ENCODE measurements at places on chromosomes 2 and 18. TPM values are rescaled to one million over a fixed set of nuclear protein-coding genes. Genes with fewer than 3 reads are reported as not detected.

Gene ACTR1B
- 69.0 TPM for total RNA-seq

Gene ZNF2
- total RNA-seq = 7.2 TPM

Gene PREB
- total RNA-seq = 46.0 TPM

Gene POTEC
- total RNA-seq = not detected

Gene MZT2A
- total RNA-seq = 72.6 TPM

Gene ABHD1
- 1.5 TPM for total RNA-seq

Gene C2orf80
- total RNA-seq = not detected

Gene ALMS1
- 33.1 TPM for total RNA-seq

Gene EDAR
- total RNA-seq = not detected

DNA sequence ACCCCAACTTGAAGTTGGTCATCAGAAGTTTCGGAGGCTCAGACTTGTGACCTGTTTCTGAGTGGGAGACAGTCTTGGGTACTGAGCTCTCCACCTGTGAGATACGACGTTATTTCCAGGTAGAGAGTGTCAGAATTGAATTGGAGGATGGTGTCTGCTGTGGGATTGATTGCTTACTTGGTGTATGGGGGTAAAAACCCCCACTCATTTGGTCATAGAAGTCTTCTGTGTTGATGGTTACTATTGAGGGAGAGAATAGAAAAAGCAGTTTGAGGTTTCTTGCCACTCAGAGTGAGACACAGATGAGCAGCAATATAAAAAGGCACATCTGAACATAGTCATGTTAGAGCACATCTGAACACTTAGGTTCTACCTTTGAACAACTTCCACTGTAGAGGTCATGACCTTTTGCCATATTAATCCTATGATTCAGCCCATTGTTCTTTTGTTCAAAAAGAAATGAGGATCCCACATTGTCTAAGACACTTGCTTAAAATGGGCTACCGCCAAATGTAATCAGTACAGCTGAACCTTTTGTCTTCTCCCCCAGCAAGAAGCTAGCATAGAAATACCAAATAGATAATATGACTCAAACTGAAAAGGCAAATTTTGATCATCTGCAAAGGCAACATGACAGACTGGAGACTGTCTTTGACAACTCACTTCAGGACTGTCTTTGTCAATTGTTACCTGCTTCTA lies 73.3 kb downstream of the NAB1 start:
- DNase-seq = no peak

DNA sequence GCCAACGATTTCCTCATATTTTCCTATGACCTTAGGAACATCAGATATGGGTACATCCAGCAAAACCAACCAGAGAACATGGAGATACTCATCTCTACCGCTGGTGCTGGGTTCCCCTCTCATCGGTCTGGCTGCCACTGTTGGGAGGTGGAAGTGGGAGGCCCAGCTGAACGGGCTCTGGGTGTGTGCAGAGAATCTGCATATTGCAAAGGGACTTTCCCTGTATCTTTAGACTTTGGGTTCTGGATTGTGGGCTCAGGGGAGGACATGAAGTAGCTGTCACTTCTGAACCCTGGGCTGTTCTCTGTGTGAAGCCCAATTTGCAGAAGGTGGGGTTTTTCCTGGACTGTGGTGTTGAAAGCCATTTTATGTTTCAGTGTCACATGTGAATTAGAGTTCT lies 30.0 kb downstream of the RAPGEF4 start:
- no peak for DNase-seq

DNA sequence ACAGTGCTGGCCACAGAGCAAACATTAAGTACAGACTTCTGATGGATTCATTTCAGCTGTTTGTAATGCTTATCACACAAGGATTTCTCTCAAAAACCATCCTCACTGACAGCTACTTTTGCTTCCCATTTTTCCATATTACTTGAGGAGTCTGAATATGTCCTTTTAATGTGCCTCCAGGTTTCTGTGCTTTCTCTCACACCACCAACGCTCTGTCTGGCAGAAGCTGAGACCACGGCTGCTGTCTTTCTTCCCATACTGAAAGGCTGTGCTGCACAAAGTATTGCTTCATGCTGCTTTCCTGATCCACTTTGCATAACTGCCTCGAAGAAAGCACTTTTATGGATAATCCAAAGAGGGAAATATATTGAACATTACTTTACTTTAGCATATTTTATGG lies 312.1 kb upstream of the ZEB2 start:
- DNase-seq = no peak

- DNase-seq = no peak
These were observed 87.9 kb downstream of the PIGN start for GRCh38 chr18:62098960-62099359.

DNA sequence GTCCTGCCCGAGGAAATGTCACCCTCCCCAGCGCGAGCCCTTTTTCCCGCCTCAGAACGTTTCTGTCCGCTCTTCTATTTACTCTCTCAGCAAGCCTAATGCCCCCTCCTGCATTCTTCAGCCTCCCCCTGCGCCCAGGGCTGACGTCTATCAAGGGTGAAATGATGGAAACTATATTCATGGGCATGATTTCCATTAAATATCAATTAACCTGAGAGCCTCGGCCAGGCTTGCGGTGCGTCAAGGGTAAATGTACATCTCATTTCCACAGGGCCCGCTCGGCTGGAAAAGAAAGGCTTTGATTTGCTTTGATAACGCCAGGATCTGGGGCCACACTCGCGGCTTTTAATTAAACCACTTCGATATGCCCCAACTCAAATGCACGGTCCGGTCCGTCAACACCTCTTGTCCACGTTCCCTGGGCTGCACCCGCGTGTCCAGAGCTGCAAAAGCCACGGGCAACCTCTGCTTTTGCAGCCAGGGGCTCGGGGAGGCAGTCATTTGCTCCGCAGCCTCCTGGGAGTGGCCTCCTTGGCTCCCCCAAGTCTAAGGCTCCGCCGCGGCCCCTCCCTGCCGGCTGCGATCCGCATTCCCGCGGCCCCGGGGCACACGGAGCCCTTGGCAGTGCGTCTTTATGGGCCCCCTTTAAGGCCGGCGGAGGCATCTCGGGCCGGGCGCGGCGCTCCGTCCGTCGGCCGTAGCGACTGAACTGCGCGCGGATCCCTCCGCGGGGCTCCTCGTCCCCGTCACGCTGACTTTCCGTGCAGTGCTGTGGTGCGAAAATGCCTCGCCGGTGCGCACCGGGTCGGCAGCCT lies at the start of gene HOXD8:
Gene HOXD8, plus strand, starts transcription at position 724 of the 815 bp plus-strand sequence. CDS start 662 bp downstream, outside the sequence.
- DNase-seq = no peak

DNA sequence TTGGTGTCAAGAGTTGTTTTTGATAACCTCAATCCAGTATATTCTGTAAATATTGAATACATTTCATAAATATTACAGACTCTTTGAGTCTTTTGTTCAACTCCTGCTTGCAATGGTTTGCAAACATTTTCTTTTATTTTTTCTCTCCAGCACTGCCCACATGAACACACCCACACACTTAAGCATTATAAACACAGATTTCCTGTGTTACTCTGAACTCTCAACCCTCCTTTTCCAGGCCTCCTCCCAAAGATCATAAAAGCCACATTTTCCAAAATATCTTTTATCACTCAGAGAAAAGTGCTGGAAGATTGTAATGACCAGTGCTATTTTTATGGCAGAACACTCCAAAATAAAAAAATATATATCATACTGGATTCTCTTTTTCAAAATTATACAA lies 20.5 kb downstream of the ARHGAP25 start:
- no peak for DNase-seq

DNA sequence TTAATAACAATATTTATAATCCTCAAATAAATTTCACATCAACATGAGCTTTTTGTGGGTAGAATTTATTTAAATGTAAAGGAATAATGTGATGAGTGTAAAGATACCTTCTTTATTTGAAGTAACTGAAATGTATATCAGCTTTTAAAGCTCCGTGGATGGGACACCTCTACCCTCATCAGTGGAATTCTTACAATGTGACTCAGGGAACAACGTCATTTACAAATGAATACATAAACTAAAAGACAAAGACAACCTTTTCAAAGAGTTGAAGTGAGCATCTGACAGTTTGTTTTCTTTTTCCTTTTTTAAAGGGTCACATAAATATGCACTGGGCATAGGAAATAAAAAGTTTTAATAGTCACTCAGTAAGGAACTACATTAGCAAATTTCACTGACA lies 1127.0 kb upstream of the CRIM1 start:
- no peak for DNase-seq

DNA sequence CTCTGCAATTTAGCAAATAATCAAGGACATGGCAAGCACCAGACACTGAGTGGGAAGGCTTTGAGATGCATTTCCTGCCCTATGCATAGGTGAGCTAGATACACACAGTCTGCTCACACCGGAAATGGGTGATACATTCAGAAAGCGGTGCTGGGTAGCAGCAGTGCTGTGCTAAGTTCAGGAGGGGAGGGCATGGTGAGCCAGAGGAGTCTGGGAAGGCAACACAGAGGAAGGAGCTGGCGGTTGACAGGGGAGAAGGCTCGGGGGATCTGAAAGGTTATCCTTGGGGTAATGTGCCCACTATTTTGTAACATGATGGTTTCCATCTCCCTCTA lies 57.4 kb upstream of the EPAS1 start:
- DNase-seq = no peak

DNA sequence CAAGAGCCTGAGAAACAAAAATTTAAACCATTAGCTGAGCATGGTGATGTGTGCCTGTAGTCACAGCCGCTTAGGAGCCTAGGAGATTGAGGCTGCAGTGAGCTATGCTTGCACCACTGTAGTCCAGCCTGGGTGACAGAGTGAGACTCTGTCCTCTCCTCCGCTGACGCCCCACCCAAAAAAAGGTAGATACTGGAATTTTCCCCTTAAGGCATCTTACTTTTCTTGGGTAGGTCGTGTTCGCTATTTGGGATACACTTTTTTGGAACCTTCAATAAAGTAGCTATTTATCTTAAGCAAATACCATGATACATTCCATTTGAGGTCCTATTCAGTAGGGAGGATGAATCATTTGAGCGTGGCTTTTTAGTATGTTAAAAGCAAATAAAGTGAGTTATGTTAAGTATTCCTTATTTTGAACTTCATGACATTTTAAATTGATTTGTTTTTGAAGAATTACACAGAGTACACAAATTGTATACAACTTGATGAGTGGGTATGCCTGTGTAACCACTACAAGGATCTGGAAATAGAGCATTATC lies 38.7 kb downstream of the RALBP1 start:
- no peak for DNase-seq

- no peak for DNase-seq
These were observed 163.9 kb downstream of the PKP4 start for GRCh38 chr2:158620656-158621055.

DNA sequence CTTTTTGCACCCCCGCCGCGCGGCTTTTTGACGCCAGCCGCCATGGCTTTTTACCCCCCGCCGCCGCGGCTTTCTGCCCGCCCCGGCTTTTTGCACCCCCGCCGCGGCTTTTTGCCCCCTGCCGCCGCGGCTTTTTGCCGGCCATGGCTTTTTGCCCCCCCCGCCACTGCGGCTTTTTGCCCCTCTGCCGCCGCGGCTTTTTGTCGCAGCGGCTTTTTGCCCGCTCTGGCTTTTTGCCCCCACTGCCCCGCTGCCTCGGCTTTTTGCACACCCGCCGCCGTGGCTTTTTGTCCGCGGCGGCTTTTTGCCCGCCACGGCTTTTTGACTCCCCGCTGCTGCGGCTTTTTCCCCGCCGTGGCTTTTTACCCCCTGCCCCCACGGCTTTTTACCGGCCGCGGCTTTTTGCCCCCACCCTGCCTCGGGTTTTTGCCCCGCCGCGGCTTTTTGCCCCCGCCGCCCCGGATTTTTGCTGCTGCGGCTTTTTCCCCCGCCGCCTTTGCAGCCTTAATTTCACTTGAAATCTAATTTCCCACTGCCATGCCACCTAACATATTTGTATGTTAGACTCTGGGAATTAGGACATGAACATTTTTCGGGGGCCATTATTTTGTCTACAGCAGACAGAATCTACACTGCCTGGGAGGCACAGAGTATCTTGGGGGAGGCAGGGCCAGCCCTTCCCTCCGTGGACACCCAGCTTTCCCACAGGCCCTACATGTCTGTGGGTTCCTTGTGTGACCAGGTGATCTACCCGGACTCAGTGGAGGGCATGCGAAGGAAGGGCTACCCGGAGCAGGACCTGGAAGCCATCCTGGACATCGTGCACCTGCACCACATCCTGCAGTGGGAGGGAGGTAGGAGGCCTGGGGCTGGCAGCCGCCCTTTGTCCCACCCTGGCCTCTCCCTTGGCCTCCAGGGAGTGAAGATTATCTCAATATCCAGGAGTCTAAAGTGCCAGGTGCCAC lies 3031.0 kb upstream of the TEKT4 start:
- no peak for DNase-seq

GRCh38 chr2:172108587-172108930 lies 5.9 kb upstream of the DLX2 start:
- no peak for DNase-seq

DNA sequence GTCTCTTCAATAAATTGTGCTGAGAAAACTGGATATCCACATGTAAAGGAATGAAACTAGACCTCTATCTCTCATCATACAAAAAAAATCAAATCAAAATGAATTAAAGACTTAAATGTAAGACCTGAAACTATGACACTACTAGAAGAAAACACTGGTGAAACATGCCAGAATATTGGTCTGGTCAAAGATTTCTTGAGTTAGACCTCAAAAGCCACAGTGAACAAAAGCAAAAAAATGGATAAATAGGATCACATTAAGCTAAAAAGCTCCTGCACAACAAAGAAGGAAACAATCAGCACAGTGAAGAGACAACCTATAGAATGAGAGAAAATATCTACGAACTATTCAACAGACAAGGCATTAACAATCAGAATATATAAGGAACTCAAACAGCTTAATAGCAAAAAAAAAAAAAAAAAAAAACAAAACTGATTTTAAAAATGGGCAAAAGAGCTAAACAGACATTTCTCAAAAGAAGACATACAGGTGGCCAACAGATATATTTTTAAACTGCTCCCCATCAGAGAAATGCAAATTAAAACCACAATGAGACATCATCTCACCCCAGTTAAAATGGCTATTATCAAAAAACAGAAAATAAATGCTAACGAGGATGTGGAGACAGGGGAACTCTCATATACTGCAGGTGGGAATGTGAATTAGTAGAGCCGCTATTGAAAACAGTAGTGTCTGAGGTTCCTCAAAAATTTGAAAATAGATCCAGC lies 66.3 kb downstream of the NCKAP1 start:
- no peak for DNase-seq

Data from B cell (primary cell).